T-cell (primary cell): ENCODE measurements at places on chromosomes 4 and X.

DNA sequence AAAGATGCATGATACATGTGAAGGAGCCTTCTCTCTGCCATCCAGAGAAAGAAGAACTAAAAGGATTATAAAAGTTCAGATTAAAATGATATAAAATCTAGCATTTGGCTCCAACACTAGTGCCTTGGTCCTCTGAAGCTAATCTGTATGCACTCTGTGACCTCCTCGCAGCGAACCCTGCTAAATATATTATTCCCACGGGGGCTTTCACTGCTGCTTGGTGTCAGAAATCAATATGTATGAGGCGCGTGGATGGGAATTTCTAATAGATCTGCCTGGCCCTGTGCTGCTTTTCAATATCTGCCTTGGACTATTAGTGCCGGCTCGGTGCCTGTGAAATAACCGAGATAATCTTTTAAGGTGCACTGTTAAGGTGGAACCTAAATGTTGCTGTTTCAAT lies 69.7 kb downstream of the CXXC4 start:
- DNase-seq, result no peak

DNA sequence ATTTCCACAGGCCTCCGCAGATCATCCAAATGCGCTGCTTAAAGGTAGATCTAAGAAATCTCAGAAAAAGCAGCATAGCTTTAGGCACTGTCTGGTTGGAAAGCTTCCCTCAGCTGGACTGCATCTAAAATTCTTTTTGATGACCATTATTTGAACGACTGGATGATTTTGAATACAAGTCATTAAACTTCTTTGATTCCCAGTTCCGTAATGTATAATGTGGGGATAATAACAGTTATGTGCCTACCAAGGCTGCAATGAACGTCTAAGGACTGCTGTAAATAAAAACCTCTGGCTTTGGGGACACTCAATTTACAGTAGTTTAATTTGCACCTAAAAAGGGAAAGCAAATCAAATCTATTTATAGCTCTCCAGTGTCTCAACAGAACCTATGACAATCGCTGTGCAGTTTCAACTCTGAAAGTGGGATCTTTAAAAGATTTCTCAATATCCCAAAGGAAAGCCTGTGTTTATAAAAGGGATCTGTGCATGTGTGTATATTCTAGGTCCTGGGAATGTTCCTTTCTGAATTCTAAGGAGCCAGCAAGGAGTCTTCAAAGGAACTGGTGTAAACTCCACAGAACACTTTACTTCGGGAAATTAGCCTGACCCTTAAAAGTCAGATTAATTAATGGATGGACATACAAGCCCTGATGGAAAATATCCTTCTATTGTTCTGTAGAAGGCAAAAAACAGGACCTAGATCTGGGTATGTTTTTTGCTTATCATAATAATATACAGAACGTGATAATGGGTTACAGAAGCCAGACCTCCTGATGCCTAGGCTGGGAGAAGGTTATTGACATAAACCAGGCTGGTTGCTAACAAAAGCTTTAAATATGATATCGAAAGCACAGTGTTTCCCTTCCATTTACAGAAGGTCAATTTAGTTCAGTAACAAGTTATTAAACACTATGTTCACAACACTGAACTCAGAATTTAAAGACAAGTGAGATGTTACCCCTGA lies 53.4 kb downstream of the AFAP1 start:
- no peak for DNase-seq

- no peak for DNase-seq
Measured at GRCh38 chr4:70902577-70903290, 565 bp downstream of the MOB1B start.

DNA sequence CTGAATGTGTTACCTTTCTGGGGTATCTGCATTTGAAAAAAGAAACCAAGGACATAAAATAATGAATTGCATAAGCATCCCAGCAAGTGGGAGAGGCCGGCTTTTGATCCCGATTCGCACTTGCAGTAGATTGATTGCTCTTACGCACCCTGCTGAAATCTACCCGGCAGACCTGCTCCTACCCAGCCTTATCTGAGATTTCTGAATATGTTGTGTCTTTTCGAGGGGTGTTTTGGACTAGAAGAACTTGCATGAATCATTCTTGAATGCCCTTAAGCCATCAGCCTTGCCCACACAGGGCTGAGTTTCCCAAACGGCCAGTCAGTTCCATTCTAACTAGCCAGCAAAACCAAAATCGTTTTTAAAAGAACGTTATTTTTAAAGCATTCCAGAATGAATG lies 174.4 kb upstream of the BCOR start:
- DNase-seq, result no peak

GRCh38 chrX:39969819-39970504 lies 127.8 kb downstream of the BCOR start:
- no peak for DNase-seq

GRCh38 chr4:161148051-161148450 lies 1015.7 kb downstream of the FSTL5 start:
- DNase-seq, result no peak

- no peak for DNase-seq
Measured at GRCh38 chrX:37315511-37316248, 33.5 kb upstream of the PRRG1 start.

GRCh38 chr4:39068907-39069306 lies 6.9 kb downstream of the KLHL5 start:
- no peak for DNase-seq

GRCh38 chr4:95499291-95499696 lies 49.5 kb downstream of the UNC5C start:
- no peak for DNase-seq

- no peak for DNase-seq
Measured at GRCh38 chr4:176406297-176406696, 86.5 kb downstream of the SPCS3 start.

- DNase-seq, result no peak
Measured at GRCh38 chr4:86730310-86730709, 118.9 kb downstream of the SLC10A6 start.

DNA sequence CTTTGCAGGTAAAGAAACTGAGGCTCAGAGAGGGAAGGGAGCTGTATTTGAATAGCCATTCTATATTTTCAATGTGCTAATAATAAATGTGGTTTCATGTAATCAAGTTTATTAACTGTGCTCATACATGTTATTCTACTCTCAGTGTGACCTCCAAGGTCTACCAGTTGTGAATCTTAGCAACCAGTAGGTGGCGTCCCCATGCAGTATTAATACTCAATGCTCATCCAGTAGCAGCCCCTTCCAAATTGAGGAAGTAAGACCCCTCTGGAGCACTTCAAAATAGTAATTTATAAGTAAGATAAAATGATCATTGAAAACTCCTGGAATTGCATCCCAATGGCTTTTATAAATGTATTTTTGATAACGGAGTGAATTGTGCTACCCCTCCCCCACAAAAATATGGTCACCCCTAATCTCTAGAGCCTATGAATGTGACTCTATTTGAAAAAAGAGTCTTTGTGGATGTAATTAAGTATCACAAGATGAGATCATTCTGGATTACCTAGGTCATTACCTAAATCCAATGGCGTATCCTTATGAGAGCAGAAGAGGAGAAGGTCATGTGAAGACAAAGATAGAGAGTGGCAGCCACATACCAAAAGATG lies 20.4 kb upstream of the SEPSECS start:
- no peak for DNase-seq

DNA sequence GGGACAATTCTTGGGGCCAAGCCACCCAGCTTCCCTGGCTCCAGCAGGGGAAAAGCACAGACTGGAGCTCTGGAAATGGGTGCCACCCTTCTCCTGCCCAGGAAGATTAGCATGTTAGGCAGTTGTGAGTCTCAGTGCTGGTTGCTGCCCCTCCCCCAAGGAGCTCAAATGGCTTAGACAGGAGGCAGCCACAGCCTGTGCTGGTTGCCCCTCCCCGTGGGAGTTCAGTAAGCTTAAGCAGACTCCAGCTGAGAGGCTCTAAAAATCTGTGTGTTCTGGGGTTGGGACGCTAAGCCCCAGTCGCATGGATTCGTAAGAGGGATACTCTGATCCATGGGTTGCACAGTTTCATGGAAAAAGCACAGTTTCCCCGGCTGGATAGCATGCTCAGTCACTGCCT lies 92.7 kb upstream of the NDST3 start:
- no peak for DNase-seq

- no peak for DNase-seq
Measured at GRCh38 chr4:153997516-153997915, 208.6 kb upstream of the SFRP2 start.

DNA sequence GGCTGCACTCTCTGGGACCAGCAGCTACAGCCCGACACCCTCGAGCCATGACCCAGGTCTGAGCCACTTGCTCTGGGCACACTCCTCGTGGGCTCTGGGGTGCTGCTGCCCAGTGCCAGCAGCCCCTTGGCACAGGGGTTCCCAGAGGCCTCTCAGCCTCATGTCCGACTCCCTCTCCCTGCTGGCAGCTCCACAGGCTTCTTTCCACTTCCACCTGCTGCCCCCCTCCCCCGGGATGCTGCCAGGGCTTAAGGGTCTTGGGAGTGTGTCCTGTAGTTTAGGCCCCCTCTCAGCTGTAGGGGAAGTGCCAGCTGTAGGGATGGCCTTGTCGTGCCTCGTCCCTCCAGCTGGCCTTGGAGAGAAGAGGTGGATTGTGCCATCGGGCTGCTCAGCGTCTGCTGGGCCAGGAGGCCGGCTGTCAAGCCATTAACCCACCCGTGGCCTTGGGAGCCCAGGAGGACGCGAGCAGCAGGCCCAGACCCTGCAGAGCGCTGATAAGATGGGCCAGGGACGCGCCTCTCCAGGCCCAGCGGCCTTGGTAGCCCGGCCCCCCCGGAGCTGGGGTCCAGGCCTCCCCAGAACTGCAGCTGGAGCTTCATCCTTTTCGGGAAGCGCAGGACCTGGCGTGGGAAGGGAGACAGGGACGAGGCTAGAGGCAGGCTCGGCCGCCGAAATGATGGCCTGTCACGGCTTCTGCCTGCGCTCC lies 1.0 kb upstream of the USP27X start:
- no peak for DNase-seq

DNA sequence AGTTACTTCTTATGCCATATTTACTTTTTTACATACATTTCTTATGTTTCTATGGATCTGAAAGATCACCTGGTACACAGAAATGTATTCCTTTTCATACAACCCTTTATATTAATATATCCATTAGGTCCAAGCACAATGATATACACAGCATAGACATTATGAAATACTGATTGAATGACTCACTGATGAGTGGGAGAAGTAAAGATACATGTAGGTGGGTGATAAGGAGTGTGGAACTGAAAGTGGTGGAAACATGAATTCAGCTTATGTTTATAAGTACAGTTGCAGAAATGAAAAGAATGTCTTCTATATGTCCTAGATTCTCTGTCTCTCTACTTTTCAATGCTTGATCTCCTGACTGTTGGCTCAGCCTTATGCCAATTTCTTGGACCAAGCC lies 87.9 kb downstream of the YIPF7 start:
- no peak for DNase-seq

DNA sequence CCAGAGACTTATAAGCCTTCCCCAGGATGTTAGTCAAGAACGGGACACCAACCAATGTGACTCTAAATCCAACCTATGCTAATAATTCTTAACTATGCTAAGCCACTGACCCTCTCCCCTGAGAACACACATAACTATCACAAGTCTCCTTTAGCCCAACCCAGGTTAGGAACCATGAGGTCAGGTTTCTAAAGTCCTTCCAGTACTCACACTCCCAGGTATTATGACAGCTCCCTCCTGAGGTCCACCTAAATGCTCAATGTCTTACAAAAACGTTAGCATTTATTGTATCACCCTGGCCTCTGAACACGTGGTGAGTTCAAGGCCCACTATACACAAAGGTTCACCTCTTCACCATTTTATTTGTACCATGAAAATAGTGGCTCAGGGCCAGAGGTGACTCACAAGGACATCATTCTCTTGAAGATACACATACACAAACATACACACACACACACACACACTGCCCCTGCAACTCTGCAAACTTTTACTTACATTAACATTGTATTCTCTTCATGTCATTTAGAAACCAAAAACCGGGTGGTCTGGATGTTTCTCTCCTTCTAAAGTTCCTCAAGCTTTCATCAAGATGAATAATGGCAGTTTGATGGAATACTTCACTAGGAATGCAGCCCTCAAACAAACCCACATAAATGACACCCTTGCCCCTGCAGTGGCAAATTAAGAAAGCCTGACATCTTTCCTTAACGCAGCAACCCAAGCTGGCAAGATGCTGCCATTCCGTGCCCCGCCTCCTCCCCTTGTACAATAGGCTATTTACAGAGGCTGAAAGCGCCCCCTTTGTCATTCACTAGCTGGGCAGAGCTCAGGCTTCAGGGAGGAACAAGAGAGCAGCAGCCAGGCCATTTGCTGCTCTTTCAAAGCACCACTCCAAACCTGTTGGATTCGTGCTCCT lies 17.7 kb downstream of the ACSL1 start:
- no peak for DNase-seq

GRCh38 chr4:122665161-122665929 lies 44.5 kb upstream of the IL21 start:
- no peak for DNase-seq

GRCh38 chr4:174631901-174632758 lies 109.8 kb upstream of the HPGD start:
- no peak for DNase-seq

- no peak for DNase-seq
Measured at GRCh38 chr4:110480031-110480549, 4.1 kb downstream of the ENPEP start.

DNA sequence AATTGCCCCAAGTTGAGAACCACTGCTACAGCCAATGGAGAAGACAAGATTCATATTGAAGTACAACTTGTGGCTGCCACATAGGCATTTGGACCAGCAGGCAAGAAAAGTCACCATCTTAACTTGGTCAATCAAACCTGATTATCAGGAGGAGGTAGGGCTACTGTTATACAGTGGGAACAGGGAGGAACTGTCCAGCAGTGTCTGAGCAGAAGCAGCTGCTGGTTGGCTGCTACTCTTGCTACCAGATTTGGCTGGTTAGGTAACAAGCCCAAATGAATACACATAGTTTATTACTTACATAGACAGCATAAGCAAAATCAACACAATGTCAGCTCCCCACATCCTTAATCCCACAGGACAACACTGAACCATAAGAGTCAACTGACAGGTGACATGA lies 39.4 kb downstream of the ATP1B4 start:
- DNase-seq, result no peak

DNA sequence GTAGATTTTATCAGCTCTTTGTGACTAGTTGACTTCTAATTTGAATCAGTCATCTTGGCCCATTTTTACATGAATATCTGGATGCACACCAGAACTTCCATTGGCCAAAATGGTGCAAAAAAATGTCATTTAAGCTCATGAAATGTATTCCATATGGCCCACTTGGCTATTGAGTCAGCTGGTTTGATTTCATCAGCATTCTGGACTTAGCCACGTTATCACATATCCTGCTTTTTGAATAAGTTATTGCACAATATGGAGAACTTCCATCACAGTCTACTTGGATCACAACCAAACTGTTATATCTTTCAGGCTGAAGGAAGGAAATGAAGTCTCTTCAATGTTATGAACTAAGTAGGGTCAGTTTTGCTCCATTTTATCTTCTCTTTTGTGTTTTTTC lies 640.6 kb downstream of the PCDH7 start:
- DNase-seq, result no peak

DNA sequence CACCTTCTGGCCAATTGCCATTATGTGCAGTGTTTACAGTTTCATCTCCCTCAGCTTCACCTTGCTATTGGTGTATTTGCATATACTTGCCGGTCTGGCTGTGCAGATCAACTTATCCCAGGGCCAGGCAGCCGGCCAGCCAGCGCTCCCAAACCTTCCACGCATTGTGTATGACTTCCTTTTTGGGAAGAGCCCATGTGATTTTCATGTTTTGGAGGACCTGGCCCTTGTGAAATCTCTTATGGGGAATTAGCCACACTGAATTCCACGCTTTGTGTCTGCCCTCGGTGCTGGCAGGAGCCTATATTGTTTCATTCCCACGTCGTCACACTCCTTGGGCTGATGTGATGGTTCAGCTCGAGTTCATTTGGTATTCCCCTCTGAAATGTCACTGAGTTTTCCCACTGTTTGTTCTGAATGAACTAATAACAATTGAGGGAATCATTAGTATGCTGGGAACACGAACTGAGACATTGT lies 6.0 kb upstream of the PDLIM3 start:
- no peak for DNase-seq
